ENCODE measurements at places on chromosomes 13 and 19. TPM values are rescaled to one million over a fixed set of nuclear protein-coding genes. Genes with fewer than 3 reads are reported as not detected.

RPS5 gene
- total RNA-seq: 1,719 TPM

CPB2 gene
- not detected for total RNA-seq

MADCAM1 gene
- 0.23 TPM for total RNA-seq

KLK11 gene
- total RNA-seq: not detected

ONECUT3 gene
- total RNA-seq: 0.06 TPM

HSPB6 gene
- 0.29 TPM for total RNA-seq

CCL25 gene
- not detected for total RNA-seq

MCEMP1 gene
- total RNA-seq: not detected

DNA sequence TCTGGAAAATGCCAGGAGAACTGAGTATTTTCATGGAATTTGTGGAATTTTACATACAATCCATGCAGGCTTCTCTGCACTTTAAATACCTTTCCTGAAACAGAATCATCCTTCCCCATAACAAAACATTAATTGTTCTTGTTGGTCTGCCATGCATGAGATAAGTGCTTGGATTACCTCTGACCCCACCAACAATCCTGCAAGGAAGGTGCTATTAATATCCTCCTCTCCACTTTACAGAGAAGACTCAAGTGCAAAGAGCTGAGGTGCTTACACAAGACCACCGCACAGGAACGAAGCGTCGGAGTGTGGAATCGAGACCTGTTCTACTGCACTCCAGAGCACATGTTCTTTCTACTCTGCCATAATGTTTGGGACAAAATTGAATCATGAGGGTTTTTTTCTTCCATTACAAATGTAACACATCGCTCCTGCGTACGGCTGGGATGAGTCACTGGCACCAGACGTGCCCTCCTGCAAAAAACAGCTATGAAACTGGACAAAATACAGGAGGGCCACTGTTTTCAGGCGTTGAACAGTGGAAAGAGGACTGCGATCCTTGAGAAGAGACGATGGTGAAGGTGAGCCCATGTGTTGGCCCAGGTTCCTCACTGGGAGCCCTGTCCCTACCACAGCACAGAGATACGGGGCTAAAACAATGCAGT lies 12.9 kb upstream of the LRRC4B start:
- no peak for DNase-seq

DNA sequence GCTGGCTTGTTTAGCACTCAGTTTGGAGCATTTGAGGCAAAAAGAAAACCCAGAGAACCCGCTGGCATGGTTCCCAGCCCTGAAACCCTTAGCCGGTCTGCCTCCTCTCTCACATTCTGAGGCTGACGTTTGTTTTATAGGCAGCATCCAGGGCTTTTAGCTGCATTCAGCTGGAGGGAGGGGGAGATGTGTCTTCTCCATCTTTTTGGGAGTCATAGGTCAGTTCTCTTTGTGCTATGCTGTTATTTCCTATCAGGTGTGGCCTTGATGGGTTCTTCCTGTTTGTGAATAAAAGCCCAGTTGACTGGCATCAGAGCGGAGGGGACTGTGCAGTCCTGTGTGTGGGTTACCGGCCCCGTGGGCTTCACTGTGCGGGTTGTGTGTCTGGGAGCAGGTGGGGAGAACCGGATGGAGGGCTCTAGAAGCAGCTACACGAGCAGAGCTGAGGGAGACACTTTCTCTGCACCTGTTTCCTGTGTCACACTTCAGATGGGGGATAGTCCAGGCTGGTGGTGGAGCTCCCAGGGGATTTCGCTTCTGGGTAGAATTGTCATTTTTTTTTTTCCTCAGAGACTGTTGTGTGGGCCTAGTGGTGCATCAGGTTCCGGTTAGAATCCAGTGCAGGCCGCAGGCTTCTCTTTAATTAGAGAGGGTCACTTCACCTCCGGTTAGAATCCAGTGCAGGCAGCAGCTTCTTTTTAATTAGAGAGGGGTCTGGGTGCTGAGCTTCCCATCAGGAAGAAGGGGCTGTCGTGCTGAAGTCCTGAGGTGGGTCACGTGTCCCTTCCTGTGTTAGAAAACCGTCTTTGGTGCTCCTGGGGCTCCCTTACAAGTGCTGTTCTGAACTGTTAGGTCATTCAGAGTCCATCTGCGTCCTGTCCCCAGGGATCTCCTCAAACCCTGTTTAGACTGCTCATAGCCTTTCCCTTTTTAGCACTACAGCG lies 69.6 kb downstream of the ARHGEF7 start:
- DNase-seq: peak; percentile 37

GRCh38 chr19:34126966-34127365 lies 45.3 kb upstream of the LSM14A start:
- DNase-seq: no peak

GRCh38 chr13:94548821-94549231 lies 47.1 kb downstream of the TGDS start:
- no peak for DNase-seq

- peak; percentile 32 for DNase-seq
Observed at GRCh38 chr19:45739498-45740439, 6.5 kb downstream of the MEIOSIN start.

GRCh38 chr19:3057275-3057714 lies 5.0 kb downstream of the TLE5 start:
- peak; percentile 49 for DNase-seq

DNA sequence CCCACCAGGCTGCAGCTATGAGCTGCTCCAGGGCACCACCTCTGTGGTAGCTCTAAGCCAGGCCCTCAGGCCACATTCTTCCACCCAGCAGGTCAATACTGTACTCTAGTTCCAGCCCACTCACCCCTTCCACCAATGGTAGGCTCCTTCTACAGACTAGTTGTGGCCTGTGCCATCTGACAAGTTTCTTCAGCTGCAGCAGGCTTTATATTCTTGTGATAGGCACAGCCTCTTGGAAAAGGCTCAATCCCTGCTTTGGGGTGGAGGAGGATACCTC lies 8.5 kb downstream of the MICU2 start:
- DNase-seq: no peak

DNA sequence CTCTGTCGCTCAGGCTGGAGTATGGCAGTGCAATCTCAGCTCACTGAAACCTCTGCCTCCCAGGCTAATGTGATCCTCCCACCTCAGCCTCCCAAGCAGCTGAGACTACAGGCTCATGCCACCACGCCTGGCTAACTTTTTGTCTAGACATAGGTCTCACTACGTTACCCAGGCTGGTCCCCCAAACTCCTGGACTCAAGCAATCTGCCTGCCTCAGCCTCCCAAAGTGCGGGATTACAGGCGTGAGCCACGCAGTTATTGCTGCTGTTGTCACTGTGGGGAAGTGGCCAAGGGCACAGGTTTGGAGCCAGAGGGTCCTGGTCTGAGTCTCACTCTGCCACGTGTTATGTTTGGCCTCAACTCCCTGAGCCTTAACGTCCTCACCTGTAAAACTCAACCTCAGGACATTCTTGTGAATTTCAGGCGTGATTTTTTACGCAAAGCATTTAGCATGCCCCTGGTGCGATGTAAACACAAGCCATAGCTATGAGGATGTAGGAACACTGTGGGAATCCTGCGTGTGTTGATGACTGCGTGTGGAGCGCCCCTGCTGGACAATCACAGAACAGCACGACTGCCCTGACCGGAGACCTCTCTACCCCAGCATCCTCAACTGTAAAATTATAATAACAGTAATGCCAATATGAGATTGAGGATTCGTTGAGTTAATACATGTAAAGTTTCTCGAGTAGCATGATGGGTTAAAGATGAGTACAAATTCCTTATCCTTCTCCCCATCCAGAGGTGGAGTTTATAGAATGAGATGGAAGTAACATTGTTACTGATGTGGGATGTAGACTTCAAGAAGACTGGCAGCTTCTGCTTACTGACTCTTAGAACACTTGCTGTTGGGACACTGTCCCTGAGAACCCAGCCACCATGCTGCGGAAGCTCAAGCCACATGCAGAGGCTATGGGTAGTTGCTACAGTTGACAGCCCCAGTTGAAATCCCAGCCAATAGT lies 41.8 kb upstream of the PNMA8B start:
- peak; percentile 26 for DNase-seq

GRCh38 chr13:42760951-42761350 lies 20.4 kb upstream of the FAM216B start:
- no peak for DNase-seq

- DNase-seq: no peak
Observed at GRCh38 chr13:91493442-91493841, 95.0 kb downstream of the GPC5 start.

DNA sequence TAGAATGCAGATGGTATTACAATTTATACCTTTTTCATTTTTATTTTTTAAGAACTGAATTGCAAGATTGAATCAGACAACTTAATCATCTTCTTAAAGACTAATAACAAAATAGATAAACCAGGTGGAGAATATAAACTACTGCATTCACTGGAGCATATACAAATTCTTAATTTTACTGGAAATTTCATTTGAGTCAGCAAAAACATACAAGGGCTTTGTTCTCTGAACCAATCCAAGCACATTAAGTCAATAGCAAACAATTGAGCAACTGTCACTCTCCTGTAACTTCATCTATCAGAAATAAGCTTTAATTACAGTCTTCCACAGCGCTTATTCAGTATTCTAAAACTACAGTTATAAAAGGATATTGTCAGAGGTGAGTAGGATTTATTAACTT lies 167.4 kb upstream of the OBI1 start:
- DNase-seq: no peak

DNA sequence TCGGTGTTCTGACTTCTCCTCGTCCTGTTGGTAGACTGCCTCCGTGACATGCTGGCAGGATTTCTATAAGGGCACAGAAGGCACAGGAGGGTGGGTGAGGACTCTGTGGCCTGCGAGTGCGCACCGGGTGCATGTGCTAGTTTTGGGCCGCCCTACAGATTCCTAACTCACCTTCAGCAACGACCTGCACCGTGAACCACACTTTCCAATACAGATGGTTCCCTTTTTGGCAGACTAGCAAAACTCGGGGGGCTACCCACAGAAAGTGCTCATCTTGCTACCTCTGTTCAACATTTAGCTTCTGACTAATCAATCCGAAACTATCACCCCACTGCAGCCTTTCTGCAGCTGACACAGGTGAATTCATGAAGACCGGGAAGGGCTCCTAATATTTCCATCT lies 14.1 kb upstream of the AMER2 start:
- no peak for DNase-seq

- peak; percentile 80 for DNase-seq
Observed at GRCh38 chr19:49817964-49818648, at the start of gene MED25. Gene MED25 (plus strand): TSS chr19:49818289. CDS start chr19:49818342, 53 bp downstream.

Measured in LHCN-M2 (cell line).